Body of pancreas (tissue), 4 donors: ENCODE measurements at places on chromosomes 11 and 22. TPM values are rescaled to one million over a fixed set of nuclear protein-coding genes. Genes with fewer than 3 reads are reported as not detected.

MMP13 gene
- not detected for total RNA-seq

SLC17A6 gene
- total RNA-seq, result not detected

ARHGAP8 gene
- 12.2 TPM for total RNA-seq

- no peak for DNase-seq
Observed at GRCh38 chr11:131300439-131300717, 70.0 kb upstream of the NTM start.

- DNase-seq, result no peak
Observed at GRCh38 chr11:133269267-133269666, 263.0 kb downstream of the OPCML start.

DNA sequence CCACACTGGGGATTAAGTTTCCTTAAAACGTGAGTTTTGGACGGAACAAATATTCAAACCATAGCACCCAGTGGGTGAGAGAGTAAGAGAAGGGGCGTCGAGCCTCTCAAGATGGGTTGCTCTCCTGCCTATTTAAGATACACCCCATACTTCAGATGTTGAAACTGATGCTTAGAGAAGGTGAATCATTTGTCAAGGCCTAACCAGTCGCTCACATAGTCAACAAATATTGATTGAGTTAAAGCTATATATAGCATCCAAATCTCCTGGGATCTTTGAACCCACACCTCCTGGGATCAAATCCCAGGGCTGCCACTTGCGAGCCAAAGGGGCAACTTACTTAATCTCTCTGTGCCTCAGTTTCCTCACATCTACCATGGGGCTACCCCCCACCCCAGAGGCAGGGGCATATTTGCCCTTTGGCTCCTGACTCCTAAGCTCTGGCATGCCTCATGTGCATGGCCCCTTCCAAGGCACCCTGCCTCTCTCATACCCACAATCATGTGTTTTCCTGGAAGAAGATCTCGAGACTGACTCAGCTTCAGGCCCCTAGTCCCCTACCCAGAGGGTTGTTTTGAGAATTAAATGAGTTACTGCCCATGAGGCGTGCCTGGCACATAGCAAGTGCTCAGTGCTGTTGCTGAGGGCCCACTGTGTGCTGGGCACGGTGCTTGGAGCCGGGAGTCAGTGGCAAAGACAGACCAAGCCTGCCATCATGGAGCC, 19.0 kb upstream of the PDGFB start:
- no peak for DNase-seq

KIF18A gene
- 0.52 TPM for total RNA-seq

- DNase-seq, result no peak
Observed at GRCh38 chr11:100550912-100551632, 136.0 kb upstream of the ARHGAP42 start.

DNA sequence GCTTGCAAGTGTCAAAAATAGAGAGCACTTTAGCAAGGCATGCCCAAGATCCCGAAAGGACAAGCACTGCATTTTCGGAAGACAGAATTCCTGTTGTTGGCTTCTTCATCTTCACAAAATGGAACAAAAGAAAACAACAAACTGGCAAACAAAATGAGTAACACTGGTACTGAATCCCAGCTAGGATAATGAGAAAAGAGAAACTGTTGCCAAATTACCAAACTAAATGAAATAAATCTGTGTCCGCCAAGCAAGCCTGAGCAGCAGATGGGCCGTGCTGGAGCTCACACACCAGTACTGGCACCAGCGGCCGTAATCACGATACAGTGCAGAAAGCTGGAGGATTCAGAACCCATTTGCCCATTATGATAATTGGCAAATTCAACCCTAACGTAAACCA, 30.6 kb downstream of the TUB start:
- no peak for DNase-seq

MUC2 gene
- total RNA-seq, result under 0.01 TPM

ZNF280B gene
- total RNA-seq, result 1.0 TPM

CCDC81 gene
- not detected for total RNA-seq

GRCh38 chr22:30252411-30253204, 6.0 kb upstream of the LIF start:
- no peak for DNase-seq

GRCh38 chr11:8983552-8983951, 19.3 kb upstream of the TMEM9B start:
- DNase-seq, result no peak

- DNase-seq, result no peak
Observed at GRCh38 chr11:10900681-10901415, 43.0 kb upstream of the ZBED5 start.

DNA sequence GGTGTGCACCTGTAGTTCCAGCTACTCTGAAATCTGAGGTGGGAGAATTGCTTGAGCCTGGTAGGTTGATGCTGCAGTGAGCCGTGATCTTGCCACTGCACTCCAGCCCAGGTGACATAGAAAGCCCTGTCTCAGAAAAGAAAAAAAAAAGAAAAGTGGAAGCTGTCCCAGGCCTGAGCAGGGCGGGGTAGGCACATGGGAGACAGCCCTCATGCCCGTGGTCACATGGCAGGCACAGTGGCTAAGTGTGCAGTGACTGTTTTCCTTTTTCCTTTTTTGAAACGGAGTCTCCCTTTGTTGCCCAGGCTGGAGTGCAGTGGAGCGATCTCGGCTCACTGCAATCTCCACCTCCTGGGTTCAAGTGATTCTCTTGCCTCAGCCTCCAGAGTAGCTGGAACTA, 7.8 kb downstream of the OTUB1 start:
- no peak for DNase-seq
